ENCODE measurements at places on chromosomes 16 and 17.

GRCh38 chr16:90031931-90032673 is 12.8 kb upstream of the DBNDD1 start:
- DNase-seq = no peak

DNA sequence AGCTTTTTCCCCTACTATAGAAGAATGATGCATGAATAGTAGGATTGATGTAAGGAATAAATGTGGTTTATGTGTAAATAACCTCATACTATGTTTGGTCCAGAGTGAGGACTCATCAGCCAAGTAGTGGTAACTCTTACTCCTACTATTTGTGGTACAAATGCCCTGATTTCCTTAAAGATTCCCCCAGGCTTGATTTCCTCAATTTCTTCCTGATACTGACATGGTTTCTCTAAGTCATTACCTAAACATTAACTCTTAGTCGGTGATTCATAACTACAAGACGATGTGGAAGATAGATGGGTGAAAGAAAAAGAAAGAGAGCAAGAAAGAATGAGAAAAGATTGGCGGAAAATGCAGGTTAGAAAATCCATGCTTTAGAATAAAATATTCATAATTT is 17.2 kb upstream of the MYOCD start:
- no peak for DNase-seq

DNA sequence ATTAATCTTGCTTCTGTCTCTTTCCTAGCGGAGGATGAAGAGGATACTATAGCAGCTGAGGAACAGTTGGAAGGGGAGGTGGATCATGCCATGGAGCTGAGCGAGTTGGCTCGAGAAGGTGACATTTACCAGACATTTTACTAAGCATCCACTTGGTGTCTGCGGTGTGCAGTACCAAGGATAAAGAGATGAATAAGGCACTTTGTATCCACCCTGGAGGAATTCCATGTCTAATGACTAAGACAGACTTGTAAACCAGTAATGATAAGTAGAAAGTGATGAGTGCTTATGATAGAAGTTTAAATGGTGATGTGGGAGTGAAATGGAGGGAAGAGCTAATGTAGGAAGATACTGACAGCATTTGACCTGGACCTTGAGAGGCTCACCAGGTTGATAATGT is 12.0 kb downstream of the SRCAP start:
- no peak for DNase-seq

GRCh38 chr17:63262751-63263476 is 183.2 kb downstream of the CYB561 start:
- DNase-seq = no peak

- DNase-seq = no peak
Observed at GRCh38 chr16:12511308-12511707, 292.4 kb downstream of the CPPED1 start.

DNA sequence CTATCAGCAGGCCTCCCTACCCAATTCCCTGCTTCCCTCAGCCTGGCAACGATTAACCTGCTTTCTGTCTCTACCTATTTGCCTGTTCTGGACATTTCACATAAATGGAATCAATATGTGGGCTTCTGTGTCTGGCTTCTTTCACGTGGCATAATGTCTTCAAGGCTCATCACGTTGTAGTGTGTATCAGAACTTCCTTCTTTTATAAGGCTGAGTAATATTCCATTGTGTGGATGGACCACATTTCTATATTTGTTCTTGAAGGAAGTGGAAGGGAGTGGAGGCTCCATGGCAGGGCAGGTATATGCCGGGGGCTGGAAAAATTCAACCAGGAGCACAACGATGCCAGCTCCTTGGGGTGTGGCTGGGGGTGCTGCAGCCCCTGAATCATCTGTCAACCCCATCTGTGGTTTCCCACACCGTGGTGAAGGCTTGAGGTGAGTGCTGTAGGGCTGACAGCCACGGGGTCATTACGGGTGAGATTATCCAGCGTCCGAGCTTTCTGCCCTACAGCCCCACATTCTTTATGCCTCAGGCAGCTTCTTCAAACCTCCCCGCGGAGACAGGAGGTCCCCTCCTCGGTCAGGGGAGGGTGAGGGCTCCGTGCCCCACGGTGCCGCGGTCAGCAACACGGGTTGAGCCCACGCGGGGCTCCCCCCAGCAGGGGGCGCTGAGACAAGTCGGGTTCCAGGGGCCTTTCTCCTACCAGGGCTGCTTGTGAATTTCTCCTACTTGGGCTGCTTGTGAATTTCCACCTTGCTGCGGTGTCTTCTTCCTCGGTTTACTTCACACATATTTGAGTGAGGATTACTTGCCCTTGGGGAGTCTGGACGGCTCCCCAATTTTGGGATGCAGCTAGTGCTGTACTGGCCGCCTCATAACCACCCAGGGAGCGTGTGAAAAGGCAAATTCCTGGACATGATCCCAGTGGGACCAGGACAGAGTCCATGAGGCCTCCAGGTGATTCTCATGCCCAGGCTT is 18.3 kb upstream of the WFIKKN2 start:
- DNase-seq = peak; percentile 35

DNA sequence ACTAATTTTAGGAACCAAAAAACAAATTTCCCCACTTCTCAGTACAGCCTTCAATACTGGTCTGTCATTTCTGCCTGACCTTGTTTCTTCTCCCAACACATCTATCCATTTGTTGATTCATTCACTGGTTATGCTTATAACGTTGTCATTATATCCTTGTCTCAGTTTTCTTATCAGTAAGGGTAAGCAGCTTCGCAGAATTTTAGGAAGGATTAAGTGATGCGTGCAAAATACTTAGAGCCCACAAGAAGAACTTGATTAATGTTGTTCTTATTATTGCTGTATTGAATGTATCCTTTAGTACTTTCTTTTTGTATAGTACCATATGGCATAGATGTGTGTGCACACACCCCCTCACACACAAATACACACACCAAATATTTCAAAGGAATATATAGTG is 403.5 kb upstream of the HSBP1 start:
- DNase-seq = no peak

GRCh38 chr16:57797526-57798266 is 4.6 kb downstream of the KIFC3 start:
- DNase-seq = no peak

DNA sequence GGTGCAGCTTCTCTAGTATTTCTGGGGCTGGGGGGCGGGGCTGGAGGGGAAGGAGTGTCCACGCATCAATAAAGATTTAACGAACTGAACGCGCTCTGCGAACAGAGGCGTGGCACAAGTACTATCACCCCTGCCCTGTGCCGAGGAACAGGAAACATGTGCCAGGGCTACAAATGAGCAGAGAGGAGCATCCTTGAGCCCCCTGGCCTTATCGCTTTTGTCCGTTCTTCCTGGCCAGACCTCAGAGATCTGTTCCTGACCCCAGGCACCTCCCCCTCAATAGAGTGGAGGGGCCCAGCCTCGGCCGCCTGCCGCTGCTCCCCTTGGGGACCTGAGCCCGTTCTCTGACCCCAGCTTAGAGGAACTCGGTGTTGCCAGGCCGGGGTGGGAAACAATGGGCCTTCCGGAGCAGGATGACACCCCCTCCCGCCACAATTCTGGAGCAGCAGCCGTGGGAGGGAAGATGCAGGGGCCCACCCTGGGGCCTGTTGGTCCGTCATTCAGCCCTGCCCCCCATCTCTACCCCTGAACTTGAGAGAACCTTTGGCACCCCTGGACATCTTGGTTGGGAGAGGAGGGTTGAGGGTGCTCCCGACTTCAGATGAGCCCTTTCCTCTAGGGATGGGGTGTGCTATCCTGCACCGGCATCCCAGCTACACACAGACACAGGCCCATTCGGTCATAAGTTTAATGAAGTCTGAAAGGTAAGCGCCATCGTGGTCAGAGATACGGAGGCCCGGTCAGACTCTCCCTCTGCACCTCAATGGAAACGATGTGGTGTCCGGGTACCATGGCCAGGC is 1.1 kb downstream of the NAA38 start:
- no peak for DNase-seq

- no peak for DNase-seq
Observed at GRCh38 chr17:77285594-77286390, 145.0 kb downstream of the SEC14L1 start.

DNA sequence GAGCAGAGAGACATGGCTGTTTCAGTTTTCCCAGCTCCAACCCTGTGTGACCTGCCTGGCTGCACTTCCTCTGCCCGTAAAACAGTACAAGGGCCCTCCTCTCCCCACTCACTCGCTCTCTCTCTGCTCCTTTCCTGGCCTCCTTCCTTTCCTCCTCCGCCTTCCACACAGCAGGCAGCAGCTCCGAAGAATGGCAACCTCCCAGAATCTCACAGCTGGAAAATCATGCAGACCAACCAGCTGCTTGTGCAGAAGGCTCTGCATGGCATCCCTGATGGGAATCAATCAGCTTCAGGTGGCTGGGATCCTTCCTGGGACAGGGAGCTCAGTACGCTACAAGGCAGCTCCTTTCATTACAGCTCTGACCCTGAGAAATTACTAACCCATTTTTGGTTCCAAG is 27.4 kb downstream of the TMEM132E start:
- no peak for DNase-seq

DNA sequence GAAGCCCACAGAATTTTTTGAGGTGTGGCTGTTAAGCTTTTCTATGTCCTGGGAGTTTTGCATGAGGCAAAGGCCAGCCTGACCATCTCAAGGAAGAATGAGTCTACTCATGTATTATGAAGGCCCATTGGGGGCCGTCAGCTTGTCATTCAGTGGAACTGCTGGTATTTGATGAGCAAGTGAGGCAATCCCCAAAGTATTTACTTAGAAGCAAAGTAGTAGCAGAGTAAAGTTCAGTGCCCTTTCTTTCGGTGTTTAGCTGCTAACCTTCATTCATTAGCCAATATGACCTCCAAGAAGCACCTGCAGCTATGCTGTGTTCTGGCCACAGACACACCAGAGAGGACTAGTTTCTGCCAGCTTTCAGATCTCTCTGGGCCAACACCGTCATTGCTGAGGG is 80.2 kb downstream of the RPA1 start:
- DNase-seq = no peak

DNA sequence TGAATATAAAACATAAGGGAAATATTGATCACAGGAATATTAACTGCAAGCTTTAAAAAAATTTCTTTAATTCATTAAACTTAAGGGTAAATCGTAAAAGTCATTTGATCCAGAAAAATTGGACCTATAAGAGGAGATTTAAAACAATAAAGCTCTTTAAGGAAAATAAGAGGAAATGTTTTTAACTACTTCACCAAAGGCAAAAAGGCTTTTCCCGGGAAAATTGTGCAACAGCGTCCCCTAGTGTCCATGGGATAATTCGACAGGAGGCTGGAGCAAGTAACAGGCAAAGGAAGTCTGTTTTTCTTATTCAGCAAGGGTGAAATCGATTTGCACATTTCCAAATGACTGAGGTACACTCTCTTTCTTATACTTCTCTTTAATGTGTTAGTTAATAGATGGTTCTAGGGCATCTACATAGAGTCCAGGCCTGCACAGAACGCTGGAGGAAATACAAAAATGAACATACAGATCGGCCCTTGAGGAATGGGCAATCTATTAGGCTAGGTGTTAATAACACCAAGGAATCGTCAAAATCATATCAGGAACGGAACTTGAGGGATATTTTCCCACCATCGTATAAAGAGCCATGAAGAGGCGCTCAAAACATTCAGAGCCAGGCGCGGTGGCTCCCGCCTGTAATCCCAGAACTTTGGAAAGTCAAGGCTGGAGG is 61.4 kb downstream of the ZNF18 start:
- peak; percentile 15 for DNase-seq

GRCh38 chr16:4701791-4702465 is 8.6 kb downstream of the NUDT16L1 start:
- no peak for DNase-seq

DNA sequence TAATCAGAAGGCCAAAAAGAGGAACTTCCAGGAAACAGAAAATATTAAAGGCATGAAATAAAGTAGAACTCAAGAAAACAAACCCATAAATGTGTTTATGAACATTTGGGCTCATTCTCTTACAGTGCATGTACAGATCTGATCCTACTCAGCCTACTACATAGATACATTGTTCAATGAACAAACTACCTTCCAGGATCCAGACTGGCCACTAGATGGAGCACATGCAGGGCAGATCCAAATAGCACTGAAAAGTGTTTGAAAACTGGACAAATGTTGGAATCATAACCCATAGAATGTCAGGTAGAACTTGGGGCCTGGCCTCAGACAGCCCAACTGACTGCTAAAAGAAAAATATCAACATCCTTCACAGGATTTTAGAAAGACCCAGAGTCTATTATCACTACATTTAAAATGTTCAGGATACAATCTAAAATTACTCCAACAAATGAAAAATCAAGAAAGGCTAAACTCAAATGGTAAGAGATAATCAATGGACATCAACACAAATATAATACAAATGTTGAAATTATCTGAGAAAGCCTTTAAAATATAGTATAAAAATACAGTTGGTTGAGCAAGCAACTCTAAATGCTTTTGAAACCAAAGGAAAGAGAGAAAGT is 122.4 kb upstream of the NUDT7 start:
- DNase-seq = no peak

DNA sequence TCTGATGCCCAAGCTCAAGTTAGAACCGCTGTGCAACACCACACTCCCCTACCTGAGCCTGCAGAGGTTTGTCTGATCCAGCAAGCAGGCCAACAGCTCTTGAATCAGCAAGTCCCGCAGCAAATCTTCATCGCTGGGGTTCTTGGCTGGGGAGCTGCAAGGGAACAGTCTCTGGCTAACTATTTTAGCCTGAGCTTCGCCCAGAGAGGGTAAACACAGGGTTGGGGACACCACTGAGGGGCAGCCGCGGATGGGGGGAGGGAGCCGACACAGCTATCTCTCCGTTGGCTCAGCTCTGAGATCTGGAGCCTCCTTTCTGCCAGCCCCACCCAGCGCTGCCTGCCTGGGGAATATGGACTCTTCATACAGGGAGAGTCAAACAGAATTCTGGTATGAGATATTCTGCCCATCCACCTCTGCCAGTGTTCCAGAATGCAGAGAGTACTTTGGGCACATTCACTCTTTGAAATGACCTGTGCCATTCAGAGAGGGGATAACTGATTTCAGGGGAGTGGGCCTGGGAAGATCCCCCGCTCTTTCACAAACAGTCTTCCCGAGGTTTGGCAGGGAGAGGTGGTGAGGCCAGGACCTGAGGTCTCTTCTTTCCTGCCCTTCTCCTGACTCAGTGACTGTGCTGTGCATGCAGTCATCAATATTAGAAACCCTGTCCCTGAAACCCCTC is 7.4 kb downstream of the GIP start:
- no peak for DNase-seq

GRCh38 chr17:35766903-35767510 is 6.3 kb downstream of the C17orf50 start:
- DNase-seq = no peak

GRCh38 chr17:48388955-48389743 is 40.9 kb downstream of the SKAP1 start:
- no peak for DNase-seq

DNA sequence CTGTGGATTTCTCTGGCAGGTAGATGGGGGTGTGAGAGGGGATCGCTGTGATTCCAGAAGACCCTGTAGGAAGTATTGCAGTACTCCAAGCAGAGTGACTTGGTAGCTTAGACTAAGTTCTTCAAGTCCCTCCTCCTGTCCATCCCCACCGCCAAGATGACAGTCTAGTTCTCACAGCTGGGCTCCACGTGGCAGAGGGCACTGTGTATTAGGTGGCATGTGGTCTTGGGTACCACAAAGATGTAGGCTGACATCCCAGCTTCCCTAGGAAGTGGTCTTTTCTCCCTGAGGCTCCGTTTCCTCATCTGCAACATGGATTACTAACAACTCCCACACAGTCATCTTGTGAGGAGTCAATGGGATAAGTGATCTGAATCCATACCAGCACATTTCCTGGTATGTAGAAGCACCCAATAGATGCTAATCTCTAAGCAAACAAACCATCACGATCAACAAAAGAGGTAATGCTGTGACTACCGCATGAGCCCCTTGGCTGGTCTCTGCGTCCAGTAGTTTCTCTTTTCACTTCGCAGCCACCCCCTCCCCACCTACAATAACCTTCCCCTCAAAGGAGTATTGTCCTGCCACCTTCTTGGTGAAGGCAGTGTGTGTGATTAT is 349.1 kb upstream of the EEF2KMT start:
- DNase-seq = no peak
